Right kidney (tissue), 9 donors: ENCODE measurements at places on chromosomes 12 and 14.

- DNase-seq = no peak
Measured at GRCh38 chr14:99041141-99041819, 230.7 kb downstream of the BCL11B start.

DNA sequence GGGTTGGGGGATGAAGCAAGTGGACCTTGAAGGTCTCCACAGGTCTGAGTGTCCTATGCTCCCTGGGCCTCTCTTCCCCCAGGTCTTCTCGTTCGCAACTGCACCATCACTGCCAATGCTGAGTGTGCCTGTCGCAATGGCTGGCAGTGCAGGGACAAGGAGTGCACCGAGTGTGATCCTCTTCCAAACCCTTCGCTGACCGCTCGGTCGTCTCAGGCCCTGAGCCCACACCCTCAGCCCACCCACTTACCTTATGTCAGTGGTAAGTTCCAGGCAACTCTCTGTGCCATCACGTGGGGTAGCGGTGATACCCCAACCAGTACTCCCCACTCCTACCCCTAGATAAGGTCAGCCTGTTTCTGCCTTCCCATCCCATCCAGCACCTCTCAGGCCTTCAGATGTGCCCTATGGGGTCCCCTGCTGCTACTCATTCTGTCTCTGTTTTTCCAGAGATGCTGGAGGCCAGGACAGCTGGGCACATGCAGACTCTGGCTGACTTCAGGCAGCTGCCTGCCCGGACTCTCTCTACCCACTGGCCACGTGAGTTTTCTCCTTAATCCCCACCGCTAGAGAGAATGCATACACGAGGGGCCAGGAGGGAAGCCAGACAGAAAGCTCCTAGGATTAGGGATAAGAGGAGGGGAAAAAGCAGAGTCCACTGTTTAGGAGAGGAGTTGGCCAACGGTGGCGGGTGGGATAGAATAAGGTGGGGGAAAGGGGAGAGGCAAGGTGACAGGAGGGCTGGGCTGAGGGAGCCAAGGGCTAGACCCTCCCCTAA is 1.6 kb upstream of the TAPBPL start:
- DNase-seq = peak; percentile 33

DNA sequence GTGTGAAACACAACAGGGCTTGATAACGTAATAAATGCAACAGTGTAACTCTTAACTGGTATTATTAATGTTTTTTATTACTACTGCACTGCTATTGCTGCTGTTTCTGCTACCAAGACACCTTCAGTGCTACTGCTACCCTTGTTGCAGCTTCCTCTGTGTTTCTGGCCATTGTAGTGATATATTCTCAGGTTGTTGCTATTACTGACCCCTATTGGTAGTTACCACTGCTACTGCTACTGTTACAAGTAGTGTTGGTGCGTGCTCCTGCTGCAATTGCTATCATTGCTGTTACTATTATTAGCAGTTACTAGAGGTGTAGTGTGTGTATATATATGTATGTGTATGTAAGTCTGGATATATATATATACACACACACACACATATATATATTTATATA is 87.2 kb upstream of the PTPRB start:
- no peak for DNase-seq

DNA sequence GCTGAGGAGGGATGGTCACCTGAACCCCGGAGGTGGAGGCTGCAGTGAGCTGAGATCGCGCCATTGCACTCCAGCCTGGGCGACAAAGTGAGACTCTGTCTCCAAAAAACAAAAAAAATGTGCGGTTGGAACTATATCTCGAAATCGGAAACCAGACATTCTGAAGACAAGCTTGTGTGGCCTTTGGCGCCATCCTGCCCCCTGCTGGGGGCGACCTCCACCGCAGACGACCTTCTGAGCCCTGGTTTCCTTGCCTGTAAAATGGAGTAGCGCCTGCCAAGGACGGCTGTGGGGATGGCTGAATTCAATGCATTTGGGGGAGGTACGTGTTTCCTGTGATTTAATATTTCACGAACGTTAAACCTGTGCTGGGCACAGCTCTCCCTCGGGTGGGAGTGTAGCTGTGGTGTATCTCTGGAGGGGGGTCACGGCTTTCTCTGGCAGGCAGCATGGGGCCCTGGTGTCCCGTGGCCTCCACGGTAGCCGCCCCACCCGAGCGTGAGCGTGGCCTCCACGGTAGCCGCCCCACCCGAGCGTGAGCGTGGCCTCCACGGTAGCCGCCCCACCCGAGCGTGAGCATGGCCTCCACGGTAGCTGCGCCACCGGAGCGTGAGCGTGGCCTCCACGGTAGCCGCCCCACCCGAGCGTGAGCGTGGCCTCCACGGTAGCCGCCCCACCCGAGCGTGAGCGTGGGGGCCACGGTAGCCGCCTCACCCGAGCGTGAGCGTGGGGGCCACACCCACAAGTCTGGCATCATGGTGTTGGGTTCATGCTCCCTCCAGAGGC is 55.3 kb downstream of the LRCOL1 start:
- no peak for DNase-seq

DNA sequence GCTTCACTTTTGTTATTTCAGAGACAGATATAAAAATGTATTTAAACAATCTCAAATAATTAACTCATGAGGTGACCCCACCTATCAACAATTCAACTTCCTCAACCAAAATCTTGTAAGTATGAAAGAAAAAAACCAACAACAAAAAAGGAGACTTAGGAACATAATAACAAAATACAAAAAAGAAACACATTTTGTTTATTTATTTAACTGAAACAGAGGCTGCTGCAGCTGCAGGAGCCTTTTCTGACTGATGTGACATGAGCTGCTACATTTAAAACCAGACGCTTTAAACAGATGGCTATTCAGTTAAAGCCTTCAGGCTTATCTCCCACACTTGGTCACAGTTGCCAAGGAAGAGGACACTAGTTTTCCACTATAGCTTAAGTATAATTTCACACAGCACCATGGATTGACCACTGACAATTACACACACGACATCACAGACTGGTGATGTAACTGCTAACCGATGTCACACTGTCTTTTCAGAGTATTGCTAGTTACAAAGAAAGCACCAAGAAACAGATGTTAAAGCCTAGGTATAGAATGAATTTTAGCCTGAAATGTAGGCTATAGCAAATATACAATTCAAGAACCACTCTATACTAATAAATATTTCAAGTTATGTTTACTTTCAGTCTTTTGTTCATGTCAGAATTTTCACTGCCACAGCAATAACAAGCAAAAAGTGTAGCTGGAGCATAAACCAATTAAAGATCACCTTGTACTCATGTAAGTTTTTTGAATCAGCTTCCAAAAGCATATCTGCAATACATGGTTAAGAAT is 113.0 kb downstream of the MED13L start:
- DNase-seq = no peak

GRCh38 chr14:22332686-22333421 is 256.2 kb downstream of the DAD1 start:
- no peak for DNase-seq

GRCh38 chr14:57657487-57657886 is 163.8 kb upstream of the CCDC198 start:
- no peak for DNase-seq

GRCh38 chr14:34361504-34362011 is 100.5 kb downstream of the SPTSSA start:
- no peak for DNase-seq

- no peak for DNase-seq
Measured at GRCh38 chr14:95396221-95396620, 76.5 kb upstream of the CLMN start.
